ENCODE measurements at places on chromosomes 12 and 14.

- DNase-seq: no peak
These were observed 49.2 kb upstream of the BCAT1 start for GRCh38 chr12:24997970-24998582.

DNA sequence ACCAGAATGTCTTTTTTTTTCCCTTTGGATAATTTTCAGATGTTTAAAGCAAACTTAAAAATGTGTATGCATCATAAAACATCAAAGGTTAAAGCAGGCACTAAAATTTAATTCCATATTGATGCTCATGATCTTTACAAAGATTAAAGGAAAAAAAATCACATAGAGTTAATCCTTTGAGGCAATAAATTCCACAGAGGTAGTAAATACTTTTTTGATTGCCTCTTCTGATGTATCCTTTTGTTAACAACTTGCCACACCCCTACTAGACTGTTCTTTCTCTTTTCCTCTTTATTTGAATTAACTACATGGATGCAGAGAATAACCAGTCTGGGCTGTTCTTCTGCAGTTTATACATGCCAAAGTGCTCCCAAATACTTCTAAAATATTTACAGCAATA, 45.2 kb upstream of the KCNJ8 start:
- DNase-seq: no peak

DNA sequence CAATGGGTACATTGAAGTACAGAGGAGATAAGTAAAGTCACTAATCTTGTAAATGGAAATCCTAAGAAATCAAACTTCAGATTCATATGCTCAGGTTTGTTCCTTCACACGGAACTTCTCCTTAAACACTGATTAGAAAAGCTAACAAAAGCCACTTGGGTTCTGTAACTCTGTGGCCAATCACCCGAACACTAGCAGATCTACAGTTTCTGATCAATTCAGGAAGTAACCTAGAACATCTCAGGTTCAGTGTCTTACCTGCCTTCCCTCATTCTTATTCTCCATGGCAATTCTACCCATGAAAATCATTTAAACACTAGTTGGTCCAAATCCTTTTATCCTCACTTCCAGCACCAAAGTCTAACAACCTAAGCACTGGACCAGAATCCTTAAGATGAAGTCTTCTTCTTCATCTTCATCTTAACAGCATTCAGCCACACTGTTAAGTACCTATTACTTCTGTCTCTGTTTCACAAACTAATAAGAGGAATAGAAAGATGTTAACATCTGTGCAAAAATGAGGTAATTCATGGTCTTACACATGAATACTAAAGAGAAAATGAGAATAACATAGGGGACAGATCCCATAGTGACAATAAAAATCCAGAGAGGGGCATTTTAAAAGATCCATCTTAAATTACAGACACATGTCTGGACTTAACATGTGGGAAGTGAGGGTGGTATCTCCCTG, 184.5 kb downstream of the SSPN start:
- DNase-seq: no peak

GRCh38 chr12:116209503-116209902, 68.0 kb downstream of the MED13L start:
- no peak for DNase-seq

DNA sequence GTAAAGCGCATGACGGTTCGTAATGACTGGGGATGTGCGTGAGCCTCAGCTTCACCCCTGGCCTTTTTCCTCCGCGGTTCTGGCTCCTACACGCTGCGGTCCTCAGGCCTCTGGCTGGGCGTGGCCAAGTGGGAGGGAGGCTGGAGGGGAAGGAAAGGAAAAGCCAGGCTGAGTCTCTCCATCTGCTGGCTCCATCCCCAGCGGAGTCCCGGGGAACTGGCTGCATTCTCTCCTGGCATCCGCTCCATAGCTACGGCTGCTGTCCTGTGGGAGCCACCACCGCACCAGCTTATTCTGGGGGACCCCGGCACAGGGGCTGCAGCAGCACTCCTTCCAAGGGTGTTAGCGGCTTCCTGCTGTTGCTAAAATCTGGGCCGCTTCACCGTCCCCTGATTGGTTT, 68.2 kb upstream of the SLC24A4 start:
- no peak for DNase-seq

DNA sequence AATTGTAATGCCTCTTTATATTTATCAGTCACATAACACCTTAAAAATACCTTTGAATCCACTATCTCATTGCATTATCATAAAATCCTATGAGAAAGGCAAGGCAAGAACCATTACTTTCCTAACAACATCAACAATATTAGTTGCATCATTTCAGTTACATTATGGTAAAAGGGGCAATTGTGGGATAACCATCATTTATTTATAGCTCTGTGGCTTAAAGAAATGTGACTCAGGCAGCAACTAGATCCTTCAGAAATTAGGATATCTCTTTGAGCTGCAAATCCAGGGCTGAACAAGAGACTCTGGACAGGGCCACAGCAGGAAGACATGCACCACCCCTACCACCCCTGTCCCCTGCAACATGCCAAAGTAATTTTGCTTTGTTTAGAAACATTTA, 36.4 kb downstream of the EPS8 start:
- no peak for DNase-seq

DNA sequence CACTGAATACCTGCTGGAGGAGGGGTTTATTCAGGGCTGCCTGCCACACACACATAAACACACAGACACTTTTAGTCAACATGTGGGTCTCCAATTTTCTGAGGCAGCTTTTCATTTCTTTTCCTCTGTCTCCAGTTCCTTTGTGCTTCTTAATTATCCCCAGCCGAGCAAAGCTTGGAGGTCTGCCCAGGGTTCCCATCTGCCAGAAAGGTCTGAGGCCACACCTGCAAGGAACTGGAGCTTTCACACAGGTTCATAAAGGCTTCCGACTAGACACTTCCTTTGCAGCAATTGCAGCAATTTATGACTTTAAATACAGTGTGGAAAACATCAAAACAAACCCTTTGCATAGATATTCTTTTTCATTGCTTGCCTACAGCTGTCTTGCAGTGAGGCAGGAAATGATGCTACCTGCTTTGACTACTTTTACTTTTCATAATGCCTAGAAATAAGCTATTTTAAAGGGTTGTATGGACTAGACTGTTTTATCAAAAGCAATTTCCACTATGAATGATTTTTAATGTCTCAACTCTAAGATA, 1318.9 kb downstream of the AACS start:
- DNase-seq: no peak

DNA sequence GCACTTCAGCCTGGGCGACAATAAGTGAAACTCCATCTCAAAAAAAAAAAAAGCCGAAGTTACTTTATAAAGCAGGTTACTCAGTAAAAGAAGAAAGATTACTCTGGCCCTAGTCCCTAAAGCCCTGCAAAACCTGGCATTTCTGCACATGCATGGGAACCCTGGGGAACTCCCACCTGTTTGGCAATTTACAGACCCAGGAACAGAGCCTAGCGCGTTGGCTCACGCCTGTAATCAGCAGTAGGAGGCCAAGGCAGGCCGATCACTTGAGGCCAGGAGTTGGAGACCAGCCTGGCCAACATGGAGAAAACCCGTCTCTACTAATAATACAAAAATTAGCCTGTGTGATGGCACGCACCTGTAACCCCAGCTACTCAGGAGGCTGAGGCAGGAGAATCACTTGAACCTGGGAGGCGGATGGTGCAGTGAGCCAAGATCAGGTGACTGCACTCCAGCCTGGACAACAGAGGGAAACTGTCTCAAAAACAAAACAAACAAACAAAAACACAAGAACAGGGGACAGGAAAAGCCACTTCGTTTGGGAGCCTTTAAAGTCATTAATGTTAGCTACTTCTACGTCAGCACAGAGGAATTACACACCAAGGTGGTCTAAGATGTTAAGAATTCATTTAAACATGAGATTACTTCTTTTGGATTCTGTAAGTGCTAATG, 34.1 kb upstream of the SPTSSA start:
- no peak for DNase-seq

- DNase-seq: no peak
These were observed 66.0 kb downstream of the FLRT2 start for GRCh38 chr14:85595981-85596380.

- no peak for DNase-seq
These were observed 39.7 kb downstream of the PSMA6 start for GRCh38 chr14:35331605-35332516.

DNA sequence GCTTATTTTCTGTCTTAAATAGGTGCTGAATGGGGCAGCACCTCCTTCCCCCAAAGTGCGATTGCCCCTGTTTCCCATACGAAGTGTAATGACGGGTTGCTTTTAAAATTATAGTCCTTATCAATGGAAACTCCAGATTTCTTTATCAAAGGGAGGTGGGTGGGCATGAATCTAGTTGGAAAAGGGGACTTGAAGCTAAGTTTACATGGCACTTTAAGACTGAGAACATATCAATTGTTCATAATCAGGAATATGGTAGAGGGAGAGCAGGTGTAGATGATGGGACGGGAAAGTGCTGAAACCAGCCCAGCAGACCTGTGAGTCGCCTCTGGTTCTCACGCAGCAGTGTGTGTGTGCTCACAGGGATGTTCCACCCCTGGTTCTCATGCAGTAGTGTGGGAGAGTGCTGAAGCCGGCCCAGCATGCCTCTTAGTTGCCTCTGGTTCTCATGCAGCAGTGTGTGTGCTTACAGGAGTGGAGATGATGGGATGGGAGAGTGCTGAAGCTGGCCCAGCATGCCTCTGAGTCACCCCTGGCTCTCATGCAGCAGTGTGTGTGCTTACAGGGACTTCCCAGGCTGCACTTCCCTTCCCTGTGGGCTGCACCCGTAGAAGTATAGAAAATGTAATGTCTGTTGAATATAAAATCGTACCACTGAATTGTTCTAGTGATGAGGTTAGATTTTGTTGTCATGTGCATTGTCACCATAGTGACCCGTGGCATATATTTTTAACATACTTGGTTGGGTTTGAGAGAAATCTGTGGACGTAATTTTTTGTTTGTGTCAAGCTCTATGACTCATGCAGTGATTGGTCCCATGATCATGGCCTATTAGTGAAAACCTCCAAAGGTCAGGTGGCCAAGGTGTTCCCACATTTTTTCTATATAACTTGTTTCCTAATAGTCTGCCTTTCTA, 51.6 kb downstream of the GPATCH2L start:
- DNase-seq: no peak

DNA sequence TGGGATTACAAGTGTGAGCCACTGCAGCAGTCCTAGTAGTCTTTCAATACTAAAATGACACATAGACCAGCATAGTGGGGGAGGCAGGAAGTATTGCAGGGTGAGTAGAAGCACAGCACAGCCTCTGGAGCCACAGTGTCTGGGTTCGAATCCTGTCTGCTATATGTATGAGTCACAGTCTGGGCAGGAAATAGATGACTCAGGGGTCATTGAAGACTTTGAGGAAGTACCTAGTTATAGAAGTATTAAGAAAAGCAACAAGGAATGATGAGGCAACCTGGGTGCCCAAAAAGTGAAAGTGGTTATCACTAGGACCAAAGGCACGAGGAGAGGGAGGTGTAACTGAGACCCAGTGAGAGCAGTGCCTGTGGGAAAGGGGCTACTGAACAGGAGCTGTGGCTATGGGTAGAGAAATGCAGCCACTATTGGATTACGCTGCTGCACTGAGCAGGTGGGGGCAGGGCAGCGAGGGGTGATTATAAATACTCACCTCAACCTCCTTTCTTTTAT, 124.0 kb downstream of the PDE3A start:
- DNase-seq: peak; percentile 18

DNA sequence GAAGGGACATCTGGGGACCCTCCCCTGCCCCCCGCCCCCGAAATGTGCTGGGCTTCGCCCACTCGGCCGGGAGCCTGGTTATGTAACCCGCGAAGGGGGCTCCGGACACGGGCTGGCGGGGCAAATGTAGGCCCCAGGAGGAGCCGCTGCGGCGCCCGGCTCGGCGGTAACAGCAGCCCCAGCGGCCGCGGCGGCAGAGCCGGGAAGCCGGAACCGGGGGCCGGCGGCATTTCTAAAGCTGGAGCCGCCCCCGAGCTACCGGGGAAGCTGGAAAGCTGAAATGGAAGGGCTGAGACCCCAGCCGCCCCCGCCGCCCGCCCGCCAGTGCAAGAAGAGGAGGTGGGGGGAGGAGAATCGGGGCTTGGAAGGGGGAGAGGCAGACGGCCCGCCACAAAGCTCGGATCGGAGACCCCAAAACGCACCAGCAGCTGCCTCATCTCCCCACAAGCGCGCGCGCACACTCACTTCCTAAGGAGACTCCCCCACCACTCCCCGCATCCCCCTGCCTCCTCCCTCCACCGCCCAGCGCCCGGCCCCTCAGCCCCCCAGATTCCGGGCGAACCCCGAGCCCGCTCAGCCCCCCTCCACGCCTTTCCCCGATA, 1.5 kb downstream of the KDM2B start:
- peak; percentile 37 for DNase-seq

DNA sequence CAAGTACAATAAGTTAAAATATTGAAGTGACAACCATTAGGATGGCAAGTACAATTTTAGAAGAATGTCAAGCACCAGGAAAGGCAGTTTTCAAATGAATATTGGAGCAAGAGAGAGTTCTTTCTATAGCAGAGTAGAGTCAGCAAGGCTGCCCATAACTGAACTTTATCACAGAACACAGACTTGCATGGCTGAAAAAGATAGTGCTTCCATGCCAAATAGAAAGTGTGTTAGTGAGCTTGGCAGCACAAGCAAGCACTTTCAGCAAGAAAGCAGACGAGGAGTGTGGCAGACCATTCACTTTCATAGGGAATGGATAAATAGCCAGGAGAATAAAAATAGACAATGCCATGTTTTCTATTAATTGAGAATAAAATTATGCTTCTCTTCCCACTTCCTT, 647.0 kb upstream of the MGAT4C start:
- no peak for DNase-seq

DNA sequence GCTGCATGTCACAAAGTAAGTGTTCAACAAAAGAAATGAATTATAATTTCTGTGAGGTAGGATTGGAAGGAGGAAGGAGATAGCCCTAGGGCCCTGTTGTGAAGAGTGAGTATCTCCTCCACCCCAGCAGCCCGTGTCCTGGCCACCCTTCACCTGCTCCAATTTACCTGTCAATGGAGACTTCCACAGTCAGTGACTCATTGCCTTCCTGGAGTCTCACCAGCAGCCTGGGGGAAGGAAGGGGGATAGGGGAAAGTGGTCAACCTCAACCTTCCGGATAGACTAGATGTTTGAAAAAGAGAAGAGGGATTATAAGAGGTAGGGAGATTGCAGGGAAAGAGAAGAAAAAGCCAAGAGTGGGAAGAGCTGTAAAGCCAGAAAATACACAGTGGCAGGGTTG, 9.2 kb downstream of the STAT2 start:
- DNase-seq: no peak

DNA sequence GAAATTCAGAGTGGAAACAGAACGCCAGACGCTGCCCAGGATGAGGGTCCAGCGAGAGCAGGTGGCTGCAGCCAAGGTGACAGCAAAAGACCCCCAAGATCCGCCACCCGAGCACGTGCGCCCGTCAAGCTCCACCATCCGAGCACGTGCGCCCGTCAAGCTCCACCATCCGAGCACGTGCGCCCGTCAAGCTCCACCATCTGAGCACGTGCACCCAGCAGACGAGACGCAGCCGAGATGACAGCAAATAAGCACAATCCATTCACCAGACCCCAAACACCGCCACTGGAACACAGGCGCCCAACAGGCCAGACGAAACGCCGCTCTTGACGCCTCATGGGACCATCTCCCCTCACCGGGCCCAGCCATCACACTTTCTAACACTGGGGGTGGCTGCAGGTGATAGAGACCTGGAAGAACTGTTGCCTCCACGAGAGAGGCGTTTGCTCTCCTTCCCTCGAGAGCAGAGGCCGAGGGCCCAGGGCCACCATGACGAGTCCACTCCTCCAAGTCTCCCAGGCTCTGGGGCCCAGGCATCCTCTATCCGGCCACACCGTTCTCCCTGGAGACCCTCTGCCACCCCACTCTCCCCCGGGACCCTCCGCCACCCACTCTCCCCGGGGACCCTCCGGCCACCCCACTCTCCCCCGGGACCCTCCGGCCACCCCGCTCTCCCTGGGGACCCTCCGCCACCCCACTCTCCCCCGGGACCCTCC, 62.1 kb upstream of the GALNT9 start:
- DNase-seq: no peak

All from activated T-cell treated with anti-CD3 and anti-CD28 coated beads, Interleukin-2, amount 50 U/mL, for 72 hours (primary cell).